ENCODE measurements at places on chromosomes 4 and X. TPM values are rescaled to one million over a fixed set of nuclear protein-coding genes. Genes with fewer than 3 reads are reported as not detected.

P2RY8 gene
- 5.8 TPM for total RNA-seq

NAP1L2 gene
- total RNA-seq = not detected

MAGEA1 gene
- not detected for total RNA-seq

EXOC1L gene
- not detected for total RNA-seq

NPY2R gene
- total RNA-seq = not detected

ARX gene
- total RNA-seq = not detected

FHDC1 gene
- 27.2 TPM for total RNA-seq

TMEM131L gene
- total RNA-seq = 5.4 TPM

GLRA2 gene
- total RNA-seq = not detected

All from Peyer's patch (tissue), 4 donors.